ENCODE measurements at places on chromosomes 13 and 19. TPM values are rescaled to one million over a fixed set of nuclear protein-coding genes. Genes with fewer than 3 reads are reported as not detected.

Gene GZMM
- 0.48 TPM for polyA plus RNA-seq

Gene LRRC63
- not detected for polyA plus RNA-seq

DNA sequence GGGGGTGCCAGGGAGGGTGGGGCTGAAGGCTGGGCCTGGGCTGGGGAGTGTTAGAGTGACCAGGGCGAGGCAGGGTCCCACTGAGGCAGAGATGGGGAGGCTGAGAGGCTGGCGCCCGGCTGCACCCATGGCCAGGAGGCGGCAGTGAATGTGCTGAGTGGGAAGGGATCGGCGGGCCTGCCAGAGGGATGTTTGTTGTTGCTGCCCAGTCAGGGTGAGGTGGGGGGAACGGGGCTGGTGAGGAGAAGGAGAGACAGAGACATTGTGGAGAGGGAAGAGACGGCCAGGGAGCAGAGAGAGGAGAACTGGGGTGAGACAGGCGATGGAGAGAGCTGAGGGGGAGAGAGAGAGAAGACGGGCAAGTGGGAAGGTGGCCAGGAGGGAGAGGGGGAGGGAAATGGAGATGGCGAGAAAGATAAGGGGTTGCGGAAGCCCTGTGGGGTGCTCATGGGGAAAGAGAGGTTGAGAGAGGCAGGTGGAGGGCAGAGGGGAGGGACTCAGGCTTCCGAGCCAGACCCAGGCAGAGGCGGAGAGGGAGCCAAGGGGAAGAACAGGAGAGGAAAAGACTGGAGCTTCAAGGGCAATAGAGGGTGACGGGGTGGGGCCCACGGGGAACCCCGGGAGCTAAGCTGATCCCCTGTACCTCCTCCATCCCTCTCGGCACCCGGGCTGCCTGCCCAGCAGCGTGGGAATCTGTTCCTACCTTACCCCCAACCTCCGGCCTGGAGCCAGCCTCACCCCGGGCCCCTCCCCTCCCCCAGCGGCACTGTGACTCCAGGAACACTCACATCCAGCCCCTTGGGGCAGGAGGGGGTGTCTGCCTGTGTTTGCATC lies 690 bp upstream of the B3GNT8 start:
- H3K27me3 ChIP-seq: no peaks in the 10 kb centered on the region
- H3K4me3 ChIP-seq: peak overlapping the region; percentile 75
- peaks cover 72% of the 10 kb centered on the region for H3K4me1 ChIP-seq
- H3K36me3 ChIP-seq: peaks cover 43% of the 10 kb centered on the region

GRCh38 chr13:40728595-40728994 lies 42.4 kb downstream of the MRPS31 start:
- no peaks in the 10 kb centered on the region for H3K27me3 ChIP-seq
- H3K4me3 ChIP-seq: no peak overlapping the region
- H3K36me3 ChIP-seq: peaks cover 42% of the 10 kb centered on the region
- DNase-seq: no peak
- no peak overlapping the region for H3K27ac ChIP-seq
- H3K4me1 ChIP-seq: no peaks in the 10 kb centered on the region

DNA sequence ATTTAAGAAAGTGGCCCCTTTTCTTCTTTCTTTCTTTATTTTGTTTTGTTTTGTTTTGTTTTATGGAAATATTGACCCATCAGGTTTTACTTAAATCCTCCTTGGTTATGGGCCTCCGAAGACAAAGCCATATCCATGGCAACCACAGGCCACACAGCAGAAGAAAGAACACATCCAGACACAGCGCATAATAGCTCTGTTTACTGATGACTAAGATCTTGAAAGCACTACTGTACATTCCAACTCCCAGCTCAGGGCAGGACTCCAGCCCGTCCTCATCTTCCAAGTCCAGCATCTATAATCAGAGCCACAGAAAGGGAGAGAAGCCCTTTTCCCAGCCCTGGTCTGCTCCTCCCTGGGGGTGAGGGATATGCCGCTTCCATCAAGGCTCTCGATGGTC lies 84.3 kb downstream of the NUFIP1 start:
- no peak overlapping the region for H3K4me3 ChIP-seq
- no peak overlapping the region for H3K27ac ChIP-seq
- no peaks in the 10 kb centered on the region for H3K27me3 ChIP-seq
- H3K4me1 ChIP-seq: no peaks in the 10 kb centered on the region

- peaks cover 20% of the 10 kb centered on the region for H3K36me3 ChIP-seq
- H3K27ac ChIP-seq: peak overlapping the region; percentile 0
- peaks cover 40% of the 10 kb centered on the region for H3K4me1 ChIP-seq
- no peaks in the 10 kb centered on the region for H3K27me3 ChIP-seq
- no peak for DNase-seq
Measured at GRCh38 chr19:2170987-2171348, 7.2 kb downstream of the DOT1L start.

Gene CACNG7
- not detected for polyA plus RNA-seq

DNA sequence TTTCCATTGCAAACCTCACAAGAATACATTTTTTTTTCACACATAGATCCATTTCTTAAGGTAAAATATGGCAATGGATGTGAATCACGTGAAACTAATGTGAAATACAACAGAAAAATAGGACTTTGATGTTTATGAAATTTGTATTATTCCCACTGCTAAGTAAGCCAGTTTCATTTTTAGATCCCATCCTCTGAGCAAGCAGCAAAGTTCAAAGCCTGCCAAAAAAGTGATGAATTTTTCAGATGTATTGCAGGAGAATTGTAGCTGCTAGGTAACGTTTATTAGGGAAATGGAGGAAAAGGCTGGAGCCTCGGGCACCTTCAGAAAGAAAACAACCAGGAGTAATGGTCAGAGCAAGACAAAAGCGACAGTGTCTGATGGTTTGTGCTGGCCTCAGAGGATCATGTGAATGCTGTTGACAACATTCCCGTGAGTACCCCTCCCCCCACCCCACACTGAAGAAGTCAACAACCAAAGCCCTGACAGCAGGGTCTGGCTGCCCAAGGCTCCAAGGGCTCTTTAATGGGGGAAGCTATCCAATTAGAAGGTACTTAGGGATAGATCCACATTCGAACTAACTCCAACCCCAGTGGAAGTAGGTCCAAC lies 95.5 kb downstream of the OXGR1 start:
- no peak for DNase-seq
- H3K27ac ChIP-seq: no peak overlapping the region
- no peaks in the 10 kb centered on the region for H3K36me3 ChIP-seq

Gene ZFP36
- 5,986 TPM for polyA plus RNA-seq

DNA sequence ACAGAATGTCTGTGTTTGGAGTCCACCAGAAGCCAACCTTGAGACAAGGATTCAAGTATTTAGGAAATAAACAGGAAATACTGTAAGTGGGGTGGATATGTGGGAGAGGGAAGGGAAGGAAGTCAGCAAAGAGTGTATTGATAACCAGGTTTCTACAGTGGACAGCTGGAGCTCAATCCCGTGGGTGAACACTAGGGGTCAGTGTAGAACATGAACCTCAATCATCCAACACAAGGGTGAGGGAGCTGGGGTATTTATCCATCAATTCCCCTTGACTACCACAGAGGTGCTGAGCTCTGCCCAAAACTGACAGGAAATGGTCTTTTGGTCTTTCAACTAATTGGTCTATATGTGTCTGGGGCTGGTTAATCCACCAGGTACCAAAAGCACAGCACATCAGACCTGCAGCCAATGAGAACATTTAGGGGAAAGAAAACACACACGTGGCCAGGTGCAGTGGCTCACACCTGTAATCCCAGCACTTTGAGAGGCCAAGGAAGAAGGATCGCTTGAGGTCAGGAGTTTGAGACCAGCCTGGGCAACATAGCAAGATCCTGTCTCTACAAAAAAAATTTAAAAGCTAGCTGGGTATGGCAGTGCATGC lies 5.6 kb upstream of the SYDE1 start:
- H3K4me1 ChIP-seq: no peaks in the 10 kb centered on the region
- no peaks in the 10 kb centered on the region for H3K36me3 ChIP-seq
- peaks cover 9% of the 10 kb centered on the region for H3K27me3 ChIP-seq
- H3K27ac ChIP-seq: no peak overlapping the region
- DNase-seq: peak; percentile 42

DNA sequence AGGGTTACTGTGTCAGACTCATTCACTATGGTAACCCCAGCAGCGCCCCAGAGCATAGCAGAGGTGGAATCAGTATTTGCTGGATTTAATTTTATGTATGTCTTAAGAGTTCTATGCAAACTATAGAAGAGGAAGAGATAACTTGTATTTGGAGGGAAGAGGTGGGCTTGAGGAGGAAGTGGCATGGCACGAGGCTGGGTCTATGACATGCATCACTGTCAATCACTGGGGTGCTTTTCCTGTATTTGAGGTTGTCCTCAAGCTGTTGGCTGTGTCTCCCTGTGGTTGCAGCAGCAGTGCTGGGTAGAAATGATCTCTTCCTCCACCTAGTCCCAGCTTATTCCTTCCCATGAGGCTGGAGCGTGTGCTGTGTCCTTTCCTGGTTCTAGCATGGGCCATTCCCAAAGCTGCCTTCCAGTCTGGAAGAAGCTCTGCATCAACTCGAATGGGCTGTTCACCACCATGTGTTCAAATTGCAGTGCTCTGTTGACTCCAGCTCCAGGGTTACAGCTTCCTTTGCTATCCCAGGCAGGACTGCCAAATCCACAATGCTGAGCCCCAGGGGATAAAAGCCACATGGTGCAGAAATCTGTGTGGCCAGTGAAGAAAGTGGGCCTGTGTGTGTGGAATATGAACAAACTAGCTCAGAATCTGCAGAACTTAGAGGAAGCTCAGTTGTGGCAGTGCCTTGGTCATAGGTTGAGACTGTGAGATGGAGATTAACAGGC lies 73.1 kb upstream of the MTIF3 start:
- peaks cover 10% of the 10 kb centered on the region for H3K4me1 ChIP-seq
- no peaks in the 10 kb centered on the region for H3K27me3 ChIP-seq
- no peak overlapping the region for H3K4me3 ChIP-seq
- no peak overlapping the region for H3K27ac ChIP-seq

- no peak overlapping the region for H3K4me3 ChIP-seq
- H3K27ac ChIP-seq: no peak overlapping the region
- H3K36me3 ChIP-seq: no peaks in the 10 kb centered on the region
- no peaks in the 10 kb centered on the region for H3K27me3 ChIP-seq
- DNase-seq: no peak
Measured at GRCh38 chr13:25988661-25989060, 63.2 kb downstream of the SHISA2 start.

GRCh38 chr13:72788831-72789230 lies 6.9 kb downstream of the PIBF1 start:
- no peak overlapping the region for H3K27ac ChIP-seq
- DNase-seq: no peak
- no peak overlapping the region for H3K4me3 ChIP-seq
- H3K27me3 ChIP-seq: no peaks in the 10 kb centered on the region

DNA sequence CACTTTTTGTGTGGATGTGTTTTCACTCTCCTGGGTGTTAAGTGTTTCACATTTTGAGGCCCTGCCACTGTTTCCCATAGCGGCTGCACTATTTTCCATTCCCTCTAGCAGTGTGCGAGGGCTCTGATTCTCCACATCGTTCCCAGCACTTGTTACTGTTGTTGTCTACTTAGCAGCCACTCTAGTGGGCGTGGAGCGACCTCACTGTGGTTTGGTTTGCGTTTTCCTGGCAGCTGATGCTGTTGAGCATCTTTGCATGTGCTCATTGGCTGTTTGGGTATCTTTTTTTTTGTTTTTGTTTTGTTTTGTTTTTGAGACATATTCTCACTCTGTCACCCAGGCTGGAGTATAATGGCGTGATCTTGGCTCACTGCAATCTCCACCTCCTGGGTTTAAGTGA lies 14.4 kb downstream of the NAXD start:
- H3K4me3 ChIP-seq: no peak overlapping the region
- no peak overlapping the region for H3K27ac ChIP-seq
- DNase-seq: no peak
- H3K27me3 ChIP-seq: no peaks in the 10 kb centered on the region
- H3K4me1 ChIP-seq: no peaks in the 10 kb centered on the region
- peaks cover 47% of the 10 kb centered on the region for H3K36me3 ChIP-seq

Gene DMPK
- 0.17 TPM for polyA plus RNA-seq

GRCh38 chr13:95642999-95643398 lies 1.5 kb downstream of the DZIP1 start:
- DNase-seq: no peak
- no peaks in the 10 kb centered on the region for H3K36me3 ChIP-seq
- no peak overlapping the region for H3K27ac ChIP-seq
- no peak overlapping the region for H3K4me3 ChIP-seq
- H3K27me3 ChIP-seq: peaks cover 65% of the 10 kb centered on the region
- H3K4me1 ChIP-seq: peaks cover 24% of the 10 kb centered on the region

GRCh38 chr19:39533003-39533512 lies 406 bp upstream of the EID2B start:
- no peak overlapping the region for H3K27ac ChIP-seq
- no peak for DNase-seq
- peaks cover 11% of the 10 kb centered on the region for H3K4me1 ChIP-seq
- H3K27me3 ChIP-seq: no peaks in the 10 kb centered on the region

Gene NLRP4
- not detected for polyA plus RNA-seq

Gene LYPD5
- 0.24 TPM for polyA plus RNA-seq

GRCh38 chr19:30174791-30175190 lies 197.4 kb upstream of the ZNF536 start:
- no peak overlapping the region for H3K27ac ChIP-seq
- H3K36me3 ChIP-seq: no peaks in the 10 kb centered on the region
- no peaks in the 10 kb centered on the region for H3K4me1 ChIP-seq
- no peak for DNase-seq
- H3K27me3 ChIP-seq: no peaks in the 10 kb centered on the region

GRCh38 chr19:41366089-41366488 lies 2.1 kb upstream of the B9D2 start:
- peaks cover 2% of the 10 kb centered on the region for H3K36me3 ChIP-seq
- H3K27me3 ChIP-seq: no peaks in the 10 kb centered on the region
- H3K4me1 ChIP-seq: peaks cover 71% of the 10 kb centered on the region
- no peak for DNase-seq

DNA sequence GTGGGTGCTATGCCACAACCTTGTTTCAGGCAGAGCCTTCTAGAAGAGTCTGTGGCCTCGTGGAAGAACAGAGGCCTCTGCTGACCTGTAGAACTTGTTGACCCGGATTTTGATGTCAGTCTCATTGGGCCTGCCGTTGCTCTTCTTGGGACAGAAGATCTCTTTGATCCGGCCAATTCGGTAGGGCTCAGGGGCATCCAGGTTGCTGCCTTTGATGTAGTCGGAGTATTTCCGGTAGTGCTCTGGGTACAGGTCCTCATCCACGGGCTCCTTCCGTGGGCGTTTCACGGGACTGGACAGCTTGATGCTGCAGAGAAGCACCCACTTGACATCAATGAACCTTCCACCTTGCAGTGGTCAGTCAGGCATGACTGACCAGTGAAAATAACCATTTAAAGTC lies 24.0 kb upstream of the EIF3G start:
- H3K4me1 ChIP-seq: no peaks in the 10 kb centered on the region
- no peak for DNase-seq
- peaks cover 85% of the 10 kb centered on the region for H3K36me3 ChIP-seq
- H3K4me3 ChIP-seq: no peak overlapping the region
- H3K27me3 ChIP-seq: no peaks in the 10 kb centered on the region
- H3K27ac ChIP-seq: no peak overlapping the region

Data from CD14-positive monocyte (primary cell).